HepG2 (cell line): ENCODE measurements at places on chromosomes 5 and 9.

DNA sequence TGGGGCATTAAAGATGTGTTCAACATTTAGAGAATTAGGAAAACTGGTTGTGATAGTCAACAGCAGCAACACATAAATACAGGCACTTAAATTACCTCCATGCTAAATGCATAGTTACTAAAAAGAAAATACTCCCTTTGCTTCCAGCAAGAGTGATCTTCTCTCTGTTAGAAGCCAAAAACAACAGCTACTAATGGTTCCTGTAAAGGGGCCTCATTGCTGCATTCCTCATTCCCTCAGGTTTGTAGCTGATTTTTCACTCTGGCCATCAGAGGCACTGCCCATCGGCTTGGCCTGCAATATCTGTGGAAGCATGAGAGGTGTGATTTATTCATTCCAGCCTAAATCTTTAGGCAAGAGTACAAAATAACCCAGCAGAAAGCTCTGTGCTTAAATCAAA is 466.0 kb upstream of the ADAMTS16 start:
- no peak for DNase-seq

GRCh38 chr5:21776466-21776865 is 1076.7 kb downstream of the CDH12 start:
- no peak for DNase-seq

DNA sequence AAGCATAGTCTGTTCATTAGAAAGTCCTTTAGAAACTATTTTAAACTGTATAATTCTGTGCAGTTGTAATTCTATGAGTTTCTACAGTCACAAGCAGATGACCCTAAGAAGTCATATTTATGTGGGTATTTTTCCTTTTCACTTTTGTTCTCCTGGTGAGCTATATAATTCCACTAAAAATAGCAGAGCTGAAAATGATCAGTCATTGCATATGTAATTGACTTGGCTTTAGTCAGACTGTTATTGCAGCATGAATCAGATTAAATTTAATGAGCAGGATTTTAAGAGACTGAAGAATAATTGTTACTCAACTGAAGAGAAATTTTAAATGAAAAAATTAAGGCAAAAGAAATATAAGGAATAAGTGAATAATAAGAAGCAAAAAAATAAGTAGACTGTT is 108.5 kb downstream of the MTREX start:
- DNase-seq: no peak

DNA sequence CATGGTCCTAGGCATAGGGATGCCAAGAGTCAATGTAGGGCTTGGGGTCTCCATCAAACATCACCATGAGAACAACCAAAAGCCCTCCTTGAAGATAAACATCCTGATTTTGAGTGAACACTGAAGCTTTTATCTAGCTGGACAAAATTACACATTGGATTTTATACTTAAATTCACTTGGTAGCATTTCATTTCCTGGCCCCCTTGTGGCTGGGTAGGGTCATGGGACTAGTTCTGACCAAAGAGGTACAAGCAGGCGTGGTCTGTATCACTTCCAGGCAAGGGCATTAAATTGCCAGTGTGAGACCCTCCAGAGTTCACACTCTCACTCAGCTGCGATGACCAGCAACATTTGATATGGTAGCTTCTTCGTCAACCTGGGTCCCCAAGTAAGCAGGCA is 320.3 kb downstream of the ACTL7B start:
- peak; percentile 9 for DNase-seq

DNA sequence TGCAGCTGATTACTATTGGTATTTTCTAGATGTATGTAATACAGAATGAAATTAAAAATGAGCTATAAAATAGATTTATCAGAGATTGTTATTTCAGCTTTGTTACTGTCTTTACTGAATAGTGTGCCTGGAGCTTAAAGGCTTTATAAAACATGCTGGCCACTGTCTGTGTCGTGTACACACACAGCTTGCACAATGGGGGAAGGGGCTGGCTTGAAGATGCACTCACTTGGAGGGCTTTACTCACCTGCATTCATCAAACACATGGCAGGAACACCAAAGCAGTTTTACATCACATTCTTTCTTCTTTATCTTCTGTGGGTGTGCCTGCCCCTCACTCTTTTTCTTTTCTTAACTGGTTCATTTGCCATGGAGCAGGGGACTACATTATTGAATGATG is 60.9 kb downstream of the TLE4 start:
- no peak for DNase-seq

GRCh38 chr9:121840838-121841760 is 189.7 kb downstream of the DAB2IP start:
- no peak for DNase-seq

GRCh38 chr5:119655061-119655460 is 25.7 kb downstream of the FAM170A start:
- DNase-seq: no peak

GRCh38 chr5:148209151-148209770 is 6.4 kb downstream of the SPINK6 start:
- peak; percentile 1 for DNase-seq

DNA sequence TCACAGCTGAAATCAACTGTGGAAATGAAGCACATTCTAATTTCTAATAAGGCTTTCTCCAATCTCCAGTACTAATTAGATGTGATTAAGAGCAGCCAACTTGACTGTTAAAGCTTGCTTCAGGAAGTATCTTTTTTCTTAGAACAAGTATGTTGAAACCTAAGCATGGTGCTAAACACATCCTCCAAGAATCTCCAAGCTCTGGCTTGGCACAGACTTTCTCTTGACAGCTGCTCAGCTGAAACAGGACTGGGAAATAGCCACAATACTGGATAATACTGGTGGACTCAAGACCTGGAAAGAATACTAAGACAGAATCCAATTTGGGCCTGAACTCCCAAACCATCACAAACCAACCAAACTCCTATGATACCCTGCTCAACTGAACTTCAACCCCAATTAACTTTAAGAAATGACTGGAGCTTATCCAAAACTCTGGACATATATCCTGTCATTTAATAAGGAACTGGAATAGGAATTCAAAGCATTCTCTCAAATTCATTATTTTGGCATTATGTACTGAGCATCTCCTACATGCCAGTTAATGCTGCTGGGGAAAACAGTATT is 16.2 kb downstream of the PRKAA1 start:
- no peak for DNase-seq

- DNase-seq: no peak
Measured at GRCh38 chr5:1913578-1913977, 30.9 kb upstream of the IRX4 start.

DNA sequence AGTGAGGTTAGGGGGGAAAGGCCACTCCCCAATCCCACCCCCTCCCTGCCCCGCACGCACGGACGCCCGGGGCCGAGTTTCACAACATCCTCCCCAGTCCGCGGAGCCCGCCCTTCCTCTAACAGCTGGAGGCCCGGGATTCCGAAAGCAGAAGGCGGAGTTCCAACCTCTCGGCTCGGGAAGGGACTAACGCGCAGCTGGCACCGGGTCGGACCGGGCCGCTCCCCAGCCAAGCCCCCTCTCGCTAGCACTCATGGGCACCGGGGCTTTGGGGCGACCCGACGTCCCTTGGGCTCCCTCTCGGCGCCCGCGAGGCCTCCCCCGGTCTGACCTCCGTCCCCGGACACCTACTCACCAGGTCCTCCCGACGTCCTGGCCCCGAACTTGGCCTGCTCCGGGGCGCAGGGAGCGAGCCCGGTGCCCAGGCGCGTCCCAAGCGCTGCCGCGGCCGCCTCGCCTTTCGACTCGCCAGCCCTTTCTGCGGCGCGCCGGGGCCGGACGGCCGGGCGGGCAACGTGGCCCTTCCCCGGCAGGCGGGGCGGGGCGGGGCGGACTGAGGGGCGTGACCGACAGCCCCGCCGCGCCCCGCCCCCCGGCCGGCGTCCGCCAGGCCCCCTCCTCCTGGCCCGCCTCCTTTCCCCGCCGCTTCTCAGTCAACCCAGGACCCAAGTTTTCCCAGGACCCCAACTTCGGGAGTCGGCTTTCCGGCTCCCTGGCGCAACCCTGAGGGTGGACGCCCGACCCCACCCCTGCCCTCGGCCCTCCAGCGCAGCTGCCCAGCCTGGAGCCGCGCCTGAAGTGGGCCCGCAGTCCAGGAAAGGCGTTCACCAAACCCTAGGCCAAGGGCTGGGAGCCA is at the start of gene MGAT1:
MGAT1 (minus strand) TSS at position 482 of the 856 bp plus-strand sequence. CDS start 9,835 bp downstream, outside the sequence.
- peak; percentile 65 for DNase-seq

DNA sequence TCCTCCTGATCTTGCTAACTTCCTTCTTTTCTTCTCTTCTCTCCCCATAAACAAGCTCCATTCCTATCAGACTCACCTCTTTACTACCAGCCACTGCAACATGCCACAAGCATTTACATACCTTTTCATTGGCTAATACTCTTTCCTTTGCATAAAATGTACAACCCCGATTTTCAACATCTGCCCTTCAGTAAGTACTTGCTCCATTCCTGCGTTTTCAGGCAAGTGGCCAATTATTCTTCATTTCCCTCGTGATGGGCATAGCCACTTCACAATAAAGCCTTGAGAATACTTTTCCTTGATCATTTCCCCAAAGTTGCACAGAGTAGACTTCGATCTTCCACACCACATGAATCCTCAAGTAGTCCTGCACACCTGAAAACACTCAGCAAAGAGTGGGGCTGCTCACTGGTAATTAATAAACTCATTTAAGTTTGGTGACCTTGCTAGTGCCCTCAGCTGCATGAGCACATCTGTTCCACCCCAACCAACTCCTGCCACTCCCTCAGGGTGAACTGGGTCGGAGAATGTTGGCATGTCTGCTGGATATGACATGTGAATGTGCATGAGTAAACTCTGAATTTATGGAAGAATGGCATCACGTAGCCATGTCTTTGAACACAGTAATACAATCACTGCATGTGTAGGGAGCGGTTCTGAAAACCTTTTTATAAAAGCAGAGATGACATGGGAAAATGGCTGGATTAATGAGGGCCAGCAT is 535.8 kb downstream of the SEMA5A start:
- DNase-seq: no peak

DNA sequence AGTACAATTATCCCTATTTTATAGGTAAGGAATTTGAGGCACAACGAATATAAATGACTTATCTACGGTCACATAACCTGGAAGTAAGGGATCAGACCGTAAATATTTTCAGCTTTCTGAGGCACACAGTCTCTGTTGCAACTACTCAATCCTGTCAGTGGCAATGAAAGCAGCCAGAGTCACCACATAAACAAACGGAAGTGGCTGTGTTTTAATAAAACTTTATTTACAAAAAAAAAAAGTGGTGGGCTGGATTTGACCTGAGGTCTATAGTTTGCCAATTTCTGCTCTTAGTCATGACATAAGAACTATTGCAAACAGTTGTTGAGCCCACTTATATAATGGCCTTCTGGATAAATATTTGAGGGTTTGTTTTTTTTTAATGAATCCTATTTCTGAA is 29.6 kb downstream of the ZNF366 start:
- DNase-seq: no peak

DNA sequence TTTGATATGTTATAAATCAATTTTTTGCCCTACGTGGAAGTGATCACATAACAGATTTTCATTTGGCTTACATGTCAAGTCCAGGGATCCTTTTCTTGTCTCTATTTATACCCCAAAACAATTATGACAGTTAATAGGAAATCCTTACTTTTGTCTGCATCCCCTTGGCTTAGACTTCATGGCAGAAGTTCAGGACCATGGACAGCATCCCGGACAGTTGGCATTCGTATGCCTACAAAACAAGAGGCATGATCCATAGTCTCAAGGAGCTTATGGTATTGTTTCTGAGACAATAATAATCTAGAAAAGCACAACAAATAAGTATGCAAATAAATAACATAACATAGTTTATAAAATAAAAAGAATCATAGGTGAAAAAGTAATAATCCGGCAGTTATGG is 214.3 kb upstream of the GRIA1 start:
- peak; percentile 2 for DNase-seq

GRCh38 chr5:60604771-60605170 is 95.2 kb downstream of the DEPDC1B start:
- no peak for DNase-seq

GRCh38 chr5:176775409-176775808 is 35.0 kb upstream of the UNC5A start:
- no peak for DNase-seq

GRCh38 chr9:136825295-136826187 is 16.7 kb upstream of the AJM1 start:
- no peak for DNase-seq

DNA sequence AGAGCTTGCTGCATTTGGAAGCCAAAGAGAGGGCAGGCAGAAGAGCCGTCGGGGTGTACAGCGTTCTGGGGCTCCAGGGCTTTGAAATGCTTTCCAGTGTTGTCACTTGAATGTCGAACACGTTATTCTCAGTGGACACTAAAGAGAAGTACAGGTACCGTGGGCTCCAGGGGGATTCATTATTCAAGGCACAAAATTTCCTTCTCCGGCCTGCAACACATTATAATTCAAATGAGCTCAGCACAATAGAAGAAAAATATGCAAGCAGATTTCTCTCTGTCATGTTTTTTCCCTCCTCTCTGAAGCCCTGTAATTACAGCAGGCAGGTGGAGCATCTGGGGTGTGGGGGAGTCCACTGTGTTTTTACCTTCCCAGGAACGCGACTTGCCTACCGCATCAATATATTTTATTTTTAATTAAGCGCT is 293.1 kb downstream of the ZSWIM6 start:
- DNase-seq: no peak

- DNase-seq: no peak
Measured at GRCh38 chr5:38716516-38716915, 129.3 kb upstream of the OSMR start.
